ENCODE measurements at places on chromosomes 1 and 21. TPM values are rescaled to one million over a fixed set of nuclear protein-coding genes. Genes with fewer than 3 reads are reported as not detected.

GRCh38 chr21:44803651-44804050, 2.0 kb upstream of the UBE2G2 start:
- no peak for DNase-seq

- no peak for DNase-seq
Measured at GRCh38 chr1:54227891-54228310, 27.9 kb downstream of the MRPL37 start.

- DNase-seq, result no peak
Measured at GRCh38 chr1:7218210-7218832, 433.1 kb downstream of the CAMTA1 start.

- peak; percentile 51 for DNase-seq
Measured at GRCh38 chr21:36554411-36555157, 74.7 kb upstream of the CLDN14 start.

Gene STUM
- total RNA-seq, result 0.35 TPM

GRCh38 chr1:119768778-119769177, at the start of gene HMGCS2:
Gene HMGCS2, minus strand, starts transcription at chr1:119768905. Its CDS starts 61 bp downstream, at chr1:119768844.
- DNase-seq, result no peak

- DNase-seq, result no peak
Measured at GRCh38 chr1:34270181-34270580, 93.5 kb downstream of the C1orf94 start.

Gene DISP1
- 4.1 TPM for total RNA-seq

Gene ATP1A2
- 8.2 TPM for total RNA-seq

DNA sequence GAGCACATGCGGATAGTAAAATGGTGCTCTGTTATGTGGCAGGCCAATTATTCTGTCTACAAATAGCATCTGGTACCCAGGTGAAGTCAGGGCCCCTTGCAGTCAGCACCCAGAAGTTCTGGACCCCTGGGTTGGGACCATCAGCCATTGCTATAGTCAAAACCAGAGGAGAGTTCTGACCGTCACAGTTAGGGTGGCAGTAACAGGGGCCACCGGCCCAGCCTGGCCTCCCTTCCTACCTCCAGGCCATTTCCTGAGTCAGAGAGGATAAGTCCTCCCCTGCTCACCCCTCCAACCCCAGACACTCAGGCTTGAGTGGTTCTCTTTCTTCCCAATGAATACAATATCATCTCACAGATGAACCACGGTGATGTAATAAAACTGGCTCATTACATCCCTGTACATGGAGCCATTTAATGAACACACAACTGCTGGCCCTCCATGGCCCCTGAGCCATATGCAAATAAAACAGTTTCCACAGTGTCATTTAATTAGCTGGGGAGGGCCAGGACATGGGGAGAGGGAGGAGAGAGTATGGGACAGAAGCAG, 673.6 kb downstream of the MATN1 start:
- peak; percentile 73 for DNase-seq

Gene LORICRIN
- total RNA-seq, result not detected

GRCh38 chr1:89351597-89352311, 12.1 kb upstream of the GBP6 start:
- no peak for DNase-seq

- DNase-seq, result no peak
Measured at GRCh38 chr1:10664251-10664650, 132.2 kb downstream of the CASZ1 start.

GRCh38 chr1:76833151-76833550, 34.1 kb upstream of the ST6GALNAC5 start:
- DNase-seq, result no peak

Gene C1QB
- total RNA-seq, result not detected

GRCh38 chr1:41161846-41162245, 80.3 kb downstream of the SCMH1 start:
- no peak for DNase-seq

Data from osteocyte (in vitro differentiated cells).